ENCODE measurements at places on chromosomes 2 and 18. TPM values are rescaled to one million over a fixed set of nuclear protein-coding genes. Genes with fewer than 3 reads are reported as not detected.

Gene SPATA3
- total RNA-seq: not detected

DNA sequence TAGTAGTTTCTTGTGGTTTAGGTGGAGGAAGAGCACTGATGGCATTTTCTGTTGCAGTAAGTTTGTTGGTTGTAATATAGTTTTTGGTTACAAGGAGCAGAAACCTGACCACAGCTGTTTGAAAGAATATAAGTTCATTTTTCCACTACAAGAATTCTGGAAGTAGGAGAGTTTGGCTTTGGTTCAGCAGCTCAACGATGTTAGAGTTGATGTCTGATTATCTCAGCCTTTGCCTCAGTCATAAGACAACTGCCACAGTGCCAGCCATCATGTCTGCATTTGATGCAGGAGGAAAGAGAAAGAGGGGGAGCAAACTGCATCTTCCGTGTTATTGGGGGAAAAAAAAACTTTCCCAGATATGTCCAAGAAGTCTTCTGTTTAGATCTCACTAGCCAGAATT lies 119.1 kb downstream of the LYPD1 start:
- no peak for DNase-seq

GRCh38 chr2:88212251-88212790 lies 42.2 kb downstream of the THNSL2 start:
- no peak for DNase-seq

GRCh38 chr2:233213975-233214374 lies 37.5 kb upstream of the ATG16L1 start:
- DNase-seq: no peak

Gene RAB6C
- total RNA-seq: not detected

Gene SCYGR4
- not detected for total RNA-seq

DNA sequence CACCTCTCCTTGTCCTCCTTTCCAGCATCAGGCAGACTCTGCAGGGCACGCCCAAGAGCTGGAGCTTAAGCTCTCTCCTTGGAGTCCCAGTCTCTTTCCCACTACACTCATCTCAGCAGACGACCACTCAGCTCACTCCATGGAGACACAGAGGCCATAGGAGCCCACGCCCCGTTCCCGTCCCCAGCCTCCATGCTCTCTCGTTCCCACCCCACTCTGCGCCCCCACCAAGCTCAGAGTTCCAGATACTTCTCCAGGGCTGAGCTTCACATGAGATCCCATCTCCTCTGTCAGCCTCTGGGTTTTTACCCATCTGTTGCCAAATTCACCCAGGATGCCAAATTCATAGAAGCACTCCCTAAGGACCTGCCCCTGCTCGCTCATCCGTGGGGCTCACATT lies 87.3 kb downstream of the MALT1 start:
- DNase-seq: no peak

Gene CROCC2
- not detected for total RNA-seq

DNA sequence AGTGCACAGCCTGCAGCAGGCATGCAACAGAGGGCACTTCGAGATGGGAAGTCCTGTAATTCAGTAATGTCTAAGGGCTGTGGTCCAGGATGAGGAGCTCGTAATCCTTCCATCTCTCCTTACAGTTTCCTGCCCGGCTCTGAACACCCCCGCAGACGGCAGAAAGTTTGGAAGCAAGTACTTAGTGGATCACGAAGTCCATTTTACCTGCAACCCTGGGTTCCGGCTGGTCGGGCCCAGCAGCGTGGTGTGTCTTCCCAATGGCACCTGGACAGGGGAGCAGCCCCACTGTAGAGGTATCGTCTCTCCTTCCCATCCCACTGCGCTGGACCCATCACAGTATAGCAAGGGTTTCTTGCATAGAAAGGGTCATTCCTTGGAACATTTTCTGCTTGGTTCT lies 26.7 kb downstream of the FBLN7 start:
- DNase-seq: no peak

Gene SFTPB
- total RNA-seq: 0.44 TPM

GRCh38 chr2:138012082-138012481 lies 47.8 kb downstream of the HNMT start:
- DNase-seq: no peak

Gene GALR1
- 0.03 TPM for total RNA-seq

Gene ZSWIM2
- not detected for total RNA-seq

GRCh38 chr2:120341977-120342376 lies 4.0 kb upstream of the INHBB start:
- no peak for DNase-seq

- no peak for DNase-seq
These were observed 52.5 kb downstream of the MBP start for GRCh38 chr18:77079954-77080682.

DNA sequence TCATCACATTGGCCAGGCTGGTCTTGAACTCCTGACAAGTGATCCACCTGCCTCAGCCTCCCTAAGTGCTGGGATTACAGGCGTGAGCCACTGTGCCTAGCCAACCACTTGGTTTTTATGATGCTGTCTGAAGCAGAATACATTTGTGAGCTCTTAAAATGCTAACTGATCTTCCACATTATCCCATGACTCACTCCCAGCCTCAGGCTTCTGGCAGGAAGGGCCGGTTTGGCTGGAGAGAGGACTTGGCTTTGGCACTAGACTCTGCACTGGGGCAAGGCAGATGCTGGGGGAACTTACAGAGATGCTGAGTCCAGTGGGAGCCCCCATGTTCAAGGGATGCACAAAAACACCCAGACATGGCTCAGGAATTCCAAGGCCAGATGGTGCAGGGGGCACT lies 40.5 kb upstream of the SH3BP4 start:
- no peak for DNase-seq

DNA sequence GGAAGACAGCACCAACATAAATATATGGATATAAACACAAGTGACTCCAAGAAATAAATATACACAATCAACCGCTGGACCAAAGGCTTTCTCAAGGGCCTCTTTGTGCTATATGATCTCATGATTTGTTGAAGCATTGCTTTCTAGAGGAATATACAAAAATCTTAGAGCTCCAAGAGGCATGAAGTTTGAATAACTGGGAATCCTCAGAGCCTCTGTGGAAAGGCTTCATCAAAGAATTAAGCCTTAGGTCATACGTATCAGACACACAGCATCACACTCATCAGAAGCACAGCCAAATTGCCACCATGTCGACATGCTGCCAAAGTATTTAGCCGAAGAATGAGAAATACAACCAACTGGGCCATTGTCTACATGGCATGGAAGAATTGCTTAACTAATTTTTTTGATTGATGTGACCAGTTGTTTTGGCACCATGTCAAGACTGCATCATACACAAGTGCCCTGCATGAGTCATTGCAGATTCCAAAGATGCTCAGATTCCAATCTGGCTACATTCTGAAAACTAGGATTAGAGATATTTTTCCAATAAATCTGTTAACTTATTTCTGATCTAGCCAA lies 860.6 kb upstream of the ZEB2 start:
- DNase-seq: no peak

- DNase-seq: no peak
These were observed 261.1 kb upstream of the RAB12 start for GRCh38 chr18:8348051-8348720.

Gene SH3RF3
- 9.4 TPM for total RNA-seq

GRCh38 chr2:159275111-159275510 lies 11.4 kb downstream of the WDSUB1 start:
- DNase-seq: no peak

- DNase-seq: peak; percentile 74
These were observed 45.6 kb upstream of the TMEM178A start for GRCh38 chr2:39620067-39620466.

- DNase-seq: no peak
These were observed 24.2 kb downstream of the COLEC12 start for GRCh38 chr18:476251-476664.

- no peak for DNase-seq
These were observed 22.1 kb upstream of the ARPC2 start for GRCh38 chr2:218194880-218195279.

Gene PHOSPHO2
- total RNA-seq: 3.4 TPM

Gene SYT4
- 2.4 TPM for total RNA-seq

- DNase-seq: no peak
These were observed 40.3 kb downstream of the PLA2R1 start for GRCh38 chr2:160022162-160022561.

DNA sequence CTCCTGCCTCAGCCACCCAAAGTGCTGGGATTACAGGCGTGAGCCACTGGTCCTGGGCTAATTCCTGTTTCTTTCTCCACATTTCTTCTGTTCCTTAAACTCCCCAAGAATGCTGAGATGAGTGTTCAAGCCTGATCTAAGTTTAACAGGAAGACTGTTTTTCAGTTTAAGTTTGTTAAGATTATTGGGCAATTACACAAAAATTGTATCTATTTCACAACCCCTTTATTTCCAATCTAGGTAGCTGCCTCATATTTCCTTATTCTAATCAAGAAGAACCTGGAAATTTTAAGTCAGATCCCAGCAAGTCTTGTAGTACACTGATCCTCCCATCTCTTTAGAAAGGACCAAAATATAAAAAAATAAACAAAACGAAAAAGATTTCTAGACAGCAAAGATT lies 11.7 kb downstream of the SFT2D3 start:
- DNase-seq: no peak

DNA sequence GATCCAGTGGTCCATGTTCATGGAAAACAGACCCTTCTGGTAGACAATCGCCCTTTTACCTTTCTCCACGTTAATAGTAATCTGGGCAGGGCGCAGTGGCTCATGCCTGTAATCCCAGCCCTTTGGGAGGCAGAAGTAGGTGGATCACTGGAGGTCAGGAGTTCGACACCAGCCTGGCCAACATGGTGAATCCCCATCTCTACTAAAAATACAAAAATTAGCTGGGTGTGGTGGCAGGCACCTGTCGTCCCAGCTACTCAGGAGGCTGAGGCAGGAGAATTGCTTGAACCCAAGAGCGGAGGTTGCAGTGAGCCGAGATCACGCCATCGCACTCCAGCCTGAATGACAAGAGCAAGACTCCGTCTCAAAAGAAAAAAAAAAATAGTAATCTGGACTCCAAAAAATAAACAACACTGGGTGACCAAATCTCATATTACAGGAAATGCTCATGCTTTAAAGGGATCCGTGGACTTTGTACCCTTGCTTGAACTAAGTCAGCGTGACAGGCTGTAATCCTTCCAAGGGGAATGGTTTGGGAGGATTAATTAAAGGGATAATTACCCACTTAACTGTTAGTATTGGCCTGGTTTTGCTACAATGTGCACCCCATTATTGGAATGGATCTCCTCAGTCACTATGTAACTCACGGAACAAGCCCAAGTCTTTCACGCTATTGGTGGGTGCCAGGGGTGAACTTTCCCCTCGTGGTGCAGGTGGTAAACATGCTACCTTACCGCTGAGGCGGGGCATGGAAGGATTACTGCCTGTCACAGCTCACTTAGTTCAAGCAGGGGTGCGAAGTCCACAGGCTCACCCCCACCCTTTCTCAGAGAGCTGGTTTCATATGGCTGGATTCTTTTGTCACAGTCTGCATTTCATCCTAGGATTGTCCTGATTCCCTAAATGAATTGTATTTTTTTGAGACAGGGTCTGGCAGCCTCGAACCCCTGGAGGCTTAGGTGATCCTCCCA lies 36.7 kb downstream of the PROC start:
- no peak for DNase-seq

DNA sequence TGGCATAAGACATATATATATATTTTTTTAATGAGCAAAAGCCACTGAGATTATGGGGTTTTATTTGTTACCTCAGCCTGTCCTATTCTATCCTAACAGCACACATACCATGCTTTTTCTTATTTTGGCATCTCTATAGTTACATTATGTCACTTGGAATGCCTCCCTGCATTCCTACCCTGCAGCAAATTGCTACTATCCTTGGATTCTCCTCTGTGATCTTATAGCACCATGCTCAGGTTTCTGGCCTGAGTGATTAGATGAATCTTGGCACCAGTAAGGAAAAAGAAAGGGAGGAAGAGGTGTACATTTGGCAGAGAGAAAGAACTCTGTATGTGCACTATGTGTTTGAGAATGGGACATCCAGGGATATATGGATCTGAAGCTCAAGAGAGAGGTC lies 86.3 kb upstream of the PELI1 start:
- DNase-seq: no peak

DNA sequence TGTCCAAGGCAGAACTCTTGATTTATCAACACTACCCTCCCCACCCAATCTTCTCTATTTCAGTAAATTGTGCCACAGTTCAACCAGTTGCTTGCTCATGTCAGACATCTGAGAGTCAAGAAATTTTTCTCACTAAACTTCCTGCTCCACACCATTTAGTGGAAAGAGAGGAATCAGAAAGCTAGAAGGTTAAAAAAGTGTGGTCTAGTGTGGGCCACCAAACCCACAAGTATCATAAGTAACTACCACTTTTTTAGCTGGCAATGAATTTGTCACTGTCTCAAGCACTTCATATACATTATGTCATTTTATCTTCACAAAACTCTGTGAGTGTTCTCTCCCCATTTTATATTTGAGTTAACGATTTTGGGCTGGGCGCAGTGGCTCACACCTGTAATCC lies 16.6 kb upstream of the MSTN start:
- DNase-seq: no peak

DNA sequence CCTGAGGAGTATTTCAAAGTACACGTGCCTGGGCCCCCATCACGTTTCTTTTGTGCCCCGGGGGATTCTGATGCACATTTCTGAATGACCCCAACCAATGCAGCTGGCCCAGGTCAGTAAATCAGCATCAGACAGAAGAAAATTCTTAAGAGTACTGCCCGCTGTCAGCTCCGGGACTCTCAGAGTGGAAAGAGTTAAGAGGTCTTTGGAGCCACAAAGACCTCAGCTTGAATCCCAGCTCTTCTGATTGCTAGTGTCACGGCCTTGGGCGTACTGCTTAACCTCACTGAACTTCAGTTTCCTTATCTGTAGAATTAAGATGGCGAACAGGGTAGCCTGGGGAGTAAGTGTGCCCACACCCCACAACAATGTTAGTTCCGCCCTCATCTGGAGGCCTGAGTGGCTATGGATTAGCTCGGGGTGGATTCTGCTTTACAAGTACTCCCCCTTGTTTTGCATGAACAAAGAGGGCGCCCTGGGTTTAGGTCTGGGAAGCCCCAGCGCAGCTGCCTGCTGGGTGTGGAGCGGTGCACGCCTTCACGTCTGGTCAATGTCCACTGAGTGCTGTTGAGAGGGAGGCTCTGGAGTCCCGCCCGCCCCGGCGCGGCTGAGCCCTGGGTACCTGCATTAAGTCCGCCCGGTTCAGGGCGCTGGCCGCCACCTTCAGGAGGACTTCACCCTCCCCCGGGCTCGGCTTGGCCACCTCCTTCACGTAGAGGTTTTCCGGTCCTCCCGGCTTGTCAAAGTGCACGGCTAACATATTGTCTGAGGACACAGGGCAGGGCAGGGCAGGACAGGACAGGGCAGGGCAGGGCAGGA lies 858 bp downstream of the TP53I3 start:
- DNase-seq: peak; percentile 74

DNA sequence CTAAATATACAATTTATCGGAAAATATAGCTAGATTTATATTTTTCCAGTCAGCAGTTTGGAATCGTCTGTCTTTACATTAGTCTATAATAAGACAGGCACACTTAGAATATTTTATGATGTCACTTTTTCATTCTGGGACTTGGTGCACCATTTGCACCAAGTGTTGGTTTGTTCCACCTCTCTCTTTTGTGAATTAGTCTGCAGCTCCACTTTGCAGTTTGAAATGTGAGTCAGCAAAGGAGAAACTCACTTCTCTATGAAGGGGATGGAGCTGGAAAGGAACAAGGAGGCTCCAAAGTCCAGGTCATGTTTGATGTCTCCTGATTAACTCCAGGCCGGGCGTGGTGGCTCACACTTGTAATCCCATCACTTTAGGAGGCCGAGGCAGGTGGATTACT lies 63.8 kb upstream of the RTN4 start:
- DNase-seq: no peak

GRCh38 chr2:231413456-231413855 lies 17.9 kb downstream of the B3GNT7 start:
- no peak for DNase-seq

GRCh38 chr2:174597009-174597344 lies 627 bp downstream of the WIPF1 start:
- no peak for DNase-seq

Gene HTR2B
- 6.9 TPM for total RNA-seq
